ENCODE measurements at places on chromosomes 5 and 9. TPM values are rescaled to one million over a fixed set of nuclear protein-coding genes. Genes with fewer than 3 reads are reported as not detected.

- peak; percentile 71 for DNase-seq
Observed at GRCh38 chr5:77958642-77959330, 182.6 kb upstream of the TBCA start.

- DNase-seq: no peak
Observed at GRCh38 chr5:98301547-98301946, 471.9 kb upstream of the RGMB start.

GRCh38 chr5:133393776-133394476, 218.4 kb downstream of the FSTL4 start:
- no peak for DNase-seq

DNA sequence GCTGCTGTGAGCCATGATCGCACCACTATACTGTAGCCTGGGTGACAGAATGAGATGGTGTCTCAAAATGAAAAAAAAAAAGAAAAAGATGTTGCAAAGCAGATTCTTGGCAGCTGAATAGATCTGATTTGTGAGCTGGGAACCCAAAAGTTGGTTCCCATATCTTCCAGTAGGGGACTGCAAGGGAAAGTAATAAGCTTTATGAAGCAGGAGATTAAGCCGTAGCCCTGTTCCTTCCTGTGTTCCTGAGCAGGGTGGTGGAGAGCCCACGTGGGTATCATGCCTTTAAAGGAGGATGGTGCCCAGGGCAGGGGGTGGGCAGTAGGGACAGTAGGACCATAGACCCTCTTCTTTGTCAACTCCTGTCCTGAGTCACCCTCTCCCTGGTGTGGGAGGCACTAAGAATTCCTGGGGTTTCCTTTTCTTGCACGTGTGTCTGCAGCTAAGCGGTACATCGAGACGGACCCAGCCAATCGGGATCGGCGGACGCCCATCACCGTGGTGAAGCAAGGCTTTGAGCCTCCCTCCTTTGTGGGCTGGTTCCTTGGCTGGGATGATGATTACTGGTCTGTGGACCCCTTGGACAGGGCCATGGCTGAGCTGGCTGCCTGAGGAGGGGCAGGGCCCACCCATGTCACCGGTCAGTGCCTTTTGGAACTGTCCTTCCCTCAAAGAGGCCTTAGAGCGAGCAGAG, 37.9 kb downstream of the STOM start:
- DNase-seq: no peak

Gene MUSK
- 0.24 TPM for total RNA-seq

- DNase-seq: peak; percentile 70
Observed at GRCh38 chr5:6714226-6715041, 1.2 kb downstream of the TENT4A start.

- DNase-seq: no peak
Observed at GRCh38 chr5:147305147-147305546, 70.3 kb downstream of the STK32A start.

- DNase-seq: peak; percentile 33
Observed at GRCh38 chr9:92668746-92669526, 995 bp downstream of the IPPK start.

GRCh38 chr9:75739884-75740611, 150.4 kb upstream of the PCSK5 start:
- DNase-seq: peak; percentile 53

DNA sequence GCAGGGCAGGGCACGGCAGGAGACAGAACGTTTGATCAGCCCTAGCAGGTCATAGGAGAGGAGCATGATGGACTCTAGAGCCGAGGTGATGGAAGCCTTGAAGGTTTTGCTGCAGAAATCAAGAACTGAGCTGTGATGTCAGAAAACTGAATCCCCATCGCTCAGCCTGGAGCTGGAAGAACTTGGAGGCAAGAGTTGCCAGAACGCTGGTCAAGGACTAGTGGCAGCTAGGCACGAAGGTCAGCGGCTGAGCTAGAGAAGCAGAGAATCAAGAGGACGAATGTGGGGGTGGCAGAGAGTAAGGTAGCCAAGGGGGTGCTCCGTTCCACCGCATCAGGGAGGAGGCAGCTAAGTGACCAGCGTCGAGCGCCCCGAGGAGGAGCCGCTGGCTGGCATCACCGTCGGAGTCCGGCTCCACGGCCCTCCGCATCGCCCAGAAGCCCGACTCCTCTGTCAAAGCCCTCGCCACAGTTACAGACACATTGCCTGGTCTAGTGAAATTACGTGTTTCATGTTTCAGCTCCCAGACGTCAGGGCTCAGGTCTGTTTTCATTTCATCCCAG, 1.2 kb upstream of the GALNT10 start:
- peak; percentile 45 for DNase-seq

Gene C5orf58
- total RNA-seq: not detected

- no peak for DNase-seq
Observed at GRCh38 chr9:21683484-21684175, 118.8 kb upstream of the MTAP start.

Gene KCTD16
- 1.1 TPM for total RNA-seq

Gene CDC26
- 94.4 TPM for total RNA-seq

Gene TOR1A
- 39.6 TPM for total RNA-seq

All from neural progenitor cell (in vitro differentiated cells).